Activated T-cell treated with anti-CD3 and anti-CD28 coated beads, Interleukin-2, amount 50 U/mL, for 4 hours (primary cell): ENCODE measurements at places on chromosomes 2 and 18. TPM values are rescaled to one million over a fixed set of nuclear protein-coding genes. Genes with fewer than 3 reads are reported as not detected.

Gene INHA
- not detected for total RNA-seq

Gene ABCG5
- total RNA-seq, result not detected

Gene COQ10B
- total RNA-seq, result 32.3 TPM

Gene SPP2
- total RNA-seq, result not detected

Gene PER2
- total RNA-seq, result 24.6 TPM

Gene CPLX4
- total RNA-seq, result not detected

Gene SAG
- total RNA-seq, result not detected

Gene ERMN
- total RNA-seq, result 1.3 TPM

Gene DHRS9
- 3.9 TPM for total RNA-seq

Gene AKAIN1
- total RNA-seq, result not detected

Gene SLC5A7
- not detected for total RNA-seq

Gene MC5R
- total RNA-seq, result not detected

Gene SLC9A4
- 0.05 TPM for total RNA-seq

Gene NCKAP5
- not detected for total RNA-seq

Gene MAP3K19
- not detected for total RNA-seq

Gene SLC4A3
- total RNA-seq, result not detected

Gene KDM3A
- 45.9 TPM for total RNA-seq

Gene TBR1
- not detected for total RNA-seq

Gene MREG
- total RNA-seq, result 14.9 TPM

Gene EHBP1
- 19.8 TPM for total RNA-seq

Gene CYP27A1
- total RNA-seq, result 0.14 TPM

Gene CDH2
- total RNA-seq, result 0.22 TPM

Gene DYNAP
- total RNA-seq, result not detected

Gene INO80D
- 21.4 TPM for total RNA-seq

Gene LONRF2
- total RNA-seq, result 0.03 TPM

Gene CELF4
- not detected for total RNA-seq

Gene ALK
- not detected for total RNA-seq

Gene CBLN2
- total RNA-seq, result not detected

Gene IL1RL2
- total RNA-seq, result 0.29 TPM

Gene EPHA4
- 2.2 TPM for total RNA-seq

Gene INO80B
- 49.3 TPM for total RNA-seq

Gene RAX
- not detected for total RNA-seq

Gene LYPD6
- total RNA-seq, result not detected
